ENCODE measurements at places on chromosomes 13 and 19. TPM values are rescaled to one million over a fixed set of nuclear protein-coding genes. Genes with fewer than 3 reads are reported as not detected.

ZNF43 gene
- 3.2 TPM for total RNA-seq

GPR42 gene
- not detected for total RNA-seq

CPAMD8 gene
- 0.13 TPM for total RNA-seq

C19orf85 gene
- not detected for total RNA-seq

OR7C1 gene
- total RNA-seq = not detected

OR7A5 gene
- total RNA-seq = not detected

SMIM17 gene
- total RNA-seq = not detected

SELENOV gene
- total RNA-seq = not detected

PSG3 gene
- 0.07 TPM for total RNA-seq

CEACAM16 gene
- not detected for total RNA-seq

DIAPH3 gene
- total RNA-seq = 8.1 TPM

LGALS14 gene
- total RNA-seq = not detected

FARP1 gene
- total RNA-seq = 15.8 TPM

ZNF541 gene
- total RNA-seq = not detected

CEACAM8 gene
- not detected for total RNA-seq

NLRP7 gene
- not detected for total RNA-seq

CILP2 gene
- 0.21 TPM for total RNA-seq

MIR17HG gene
- 0.61 TPM for total RNA-seq

DENND1C gene
- total RNA-seq = 0.24 TPM

CCL25 gene
- total RNA-seq = not detected

KLK8 gene
- total RNA-seq = not detected

CLDND2 gene
- total RNA-seq = 4.6 TPM

ODAD3 gene
- total RNA-seq = 0.49 TPM

SIGLECL1 gene
- not detected for total RNA-seq

PSG2 gene
- not detected for total RNA-seq
